ENCODE measurements at places on chromosomes 3 and 15.

- DNase-seq: peak; percentile 47
These were observed 444 bp upstream of the ABHD14A start for GRCh38 chr3:51974277-51974962.

DNA sequence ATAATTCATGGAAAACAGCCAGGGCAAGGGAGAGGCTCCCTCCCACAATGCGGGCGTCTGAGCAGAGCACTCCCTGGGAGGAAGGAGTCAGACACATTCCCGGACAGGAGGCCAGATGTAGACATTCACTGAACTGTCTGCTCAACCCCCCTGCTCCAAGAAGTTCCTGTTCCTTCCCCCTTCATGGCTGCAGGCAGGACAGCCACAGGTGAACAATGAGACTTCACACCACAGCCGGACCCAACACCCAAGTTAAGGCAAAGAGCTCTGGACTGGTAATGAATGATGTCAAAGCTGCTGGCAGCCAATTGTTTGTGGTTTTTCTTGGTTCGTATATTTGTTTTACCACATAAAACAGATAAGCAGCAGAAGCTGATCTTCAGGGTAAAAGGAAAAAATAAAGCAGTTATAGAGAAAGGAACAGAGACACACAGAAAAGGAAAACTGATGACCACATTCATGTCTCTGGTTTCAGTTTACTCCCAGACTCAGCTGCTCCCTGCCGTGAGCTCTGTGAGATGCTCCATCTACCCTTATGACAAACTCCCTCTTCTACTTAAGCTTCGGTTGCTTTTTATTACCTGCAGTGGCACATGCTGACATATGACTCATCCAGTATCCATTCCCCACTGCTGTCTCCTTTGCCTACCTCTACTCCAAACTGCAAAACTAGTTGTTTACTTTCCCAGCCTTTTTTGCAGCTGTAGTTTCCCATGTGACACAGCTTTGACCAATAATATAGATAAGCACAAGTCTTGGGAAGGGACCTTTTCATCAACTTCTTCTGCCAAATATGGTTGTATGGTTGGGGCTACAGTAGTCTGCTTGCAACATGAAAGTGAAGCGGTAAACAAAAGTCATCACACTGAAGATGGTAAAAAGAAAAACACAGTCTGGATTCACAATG is 33.1 kb downstream of the DZIP1L start:
- no peak for DNase-seq

- no peak for DNase-seq
These were observed 28.3 kb upstream of the PPP4R2 start for GRCh38 chr3:72968266-72968664.

- DNase-seq: no peak
These were observed 38.4 kb downstream of the GTF2E1 start for GRCh38 chr3:120780977-120781376.

DNA sequence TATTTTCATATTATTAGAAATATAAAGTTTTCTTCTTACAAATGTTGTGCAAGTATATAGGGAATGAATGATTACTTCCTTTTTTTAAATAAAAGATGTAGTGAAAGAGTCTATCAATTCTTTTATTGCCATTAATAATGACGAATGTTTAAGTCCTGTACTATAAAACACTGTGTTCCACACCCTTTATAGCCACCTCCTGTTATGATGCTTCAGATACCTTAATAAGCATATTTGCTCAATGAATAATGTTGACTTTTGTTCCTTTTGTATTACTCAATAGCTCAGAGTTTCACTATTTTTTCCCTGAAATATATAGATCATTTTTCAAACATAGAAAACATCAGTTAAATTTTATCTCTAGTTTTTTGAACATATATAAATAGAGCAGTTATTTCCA is 378.2 kb upstream of the THBS1 start:
- DNase-seq: no peak

DNA sequence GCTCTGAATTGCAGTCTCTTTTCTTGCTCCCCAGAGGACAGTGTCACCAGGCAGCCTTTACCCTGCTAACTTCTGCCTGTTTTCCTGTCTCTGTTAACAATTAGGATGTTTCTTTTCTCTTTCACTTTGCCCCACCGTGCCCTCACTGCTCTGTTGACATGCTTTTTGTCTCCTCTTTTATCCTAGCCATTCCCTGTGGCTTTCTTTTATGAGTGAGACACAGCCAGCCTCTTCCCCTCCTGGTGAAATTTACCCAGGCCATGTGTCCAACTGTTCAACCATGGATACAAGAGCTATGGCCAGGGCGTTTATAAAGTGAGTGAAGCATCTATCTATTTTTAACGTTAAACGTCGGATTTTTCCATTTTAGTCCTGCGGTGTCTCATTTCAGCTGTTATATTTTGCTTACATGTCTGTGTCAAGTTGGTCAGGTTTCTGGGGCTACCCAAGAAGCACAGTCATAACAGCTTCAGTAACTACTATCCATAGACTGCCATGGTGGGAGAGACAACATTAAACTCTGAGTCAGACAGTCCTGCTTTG is 443.2 kb upstream of the AZI2 start:
- no peak for DNase-seq

DNA sequence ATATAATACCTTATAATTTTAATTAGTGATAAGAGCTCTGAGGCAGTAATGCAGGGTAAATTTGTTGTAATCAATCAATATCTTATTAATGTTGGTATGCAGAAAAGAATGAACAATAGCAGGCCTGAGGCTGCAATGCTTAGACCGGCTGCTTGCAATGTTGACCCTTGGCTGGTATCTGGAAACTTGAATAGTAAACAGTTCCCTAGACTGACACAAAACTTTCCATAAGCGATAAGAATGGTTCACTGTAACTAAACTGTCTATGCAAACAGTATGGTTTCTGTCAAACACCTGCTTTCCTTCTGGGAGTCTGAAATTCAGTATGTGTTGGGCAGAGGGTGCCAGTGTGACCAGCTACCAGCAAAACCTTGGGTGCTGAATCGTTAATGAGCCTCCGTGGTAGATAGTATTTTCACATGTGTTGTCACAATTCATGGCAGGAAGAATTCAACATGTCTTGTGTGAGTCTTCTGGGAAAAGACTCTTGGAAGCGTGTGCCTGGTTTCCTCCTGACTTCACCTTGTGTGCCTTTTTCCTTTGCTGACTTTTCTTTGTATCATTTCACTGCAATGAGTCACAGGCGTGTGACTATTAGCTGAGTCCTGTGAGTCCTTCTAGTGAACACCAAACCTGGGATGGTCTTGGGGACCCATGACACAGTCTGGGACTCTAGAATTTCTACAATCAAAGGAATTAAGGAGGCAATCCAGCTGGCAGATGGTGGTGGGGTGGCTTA is 30.7 kb upstream of the CLRN1 start:
- DNase-seq: peak; percentile 95
